ENCODE measurements at places on chromosomes 6 and 20. TPM values are rescaled to one million over a fixed set of nuclear protein-coding genes. Genes with fewer than 3 reads are reported as not detected.

DNA sequence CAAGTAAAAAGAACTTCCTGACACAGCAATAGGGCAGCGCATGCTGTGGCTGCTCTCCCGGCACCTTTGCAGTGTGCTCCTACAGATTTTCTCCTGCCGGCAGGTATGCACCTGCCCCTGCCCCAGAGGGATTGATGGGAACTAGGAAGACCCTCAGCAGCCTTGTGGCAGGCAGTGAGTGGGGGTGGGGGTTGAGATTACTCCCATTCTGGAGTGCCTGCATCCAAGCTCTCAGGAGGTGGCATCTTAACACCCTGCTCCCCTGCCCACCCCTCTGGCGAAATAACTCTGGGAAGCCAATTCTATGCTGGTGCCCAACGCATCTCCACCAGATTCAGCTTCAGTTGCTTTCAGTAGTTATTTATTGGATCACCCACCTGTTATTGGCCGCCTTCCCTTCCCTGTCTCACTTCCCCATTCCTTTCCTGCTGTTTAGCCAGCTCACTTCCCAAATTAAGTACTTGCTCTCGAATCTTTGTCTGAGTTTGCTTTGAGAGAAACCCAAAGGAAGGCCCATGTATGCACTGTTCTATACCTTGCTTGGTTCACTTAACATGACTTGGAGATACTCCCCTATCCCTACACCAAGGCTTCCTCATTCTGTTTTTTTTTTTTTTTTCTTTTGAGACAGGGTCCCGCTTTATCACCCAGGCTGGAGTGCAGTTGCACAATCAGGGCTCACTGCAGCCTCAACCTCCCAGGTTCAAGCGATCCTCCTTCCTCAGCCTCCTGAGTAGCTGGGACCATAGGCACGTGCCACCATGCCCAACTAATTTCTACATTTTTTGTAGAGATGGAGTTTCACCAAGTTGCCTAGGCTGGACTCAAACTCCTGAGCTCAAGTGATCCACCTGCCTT, 29.3 kb upstream of the SLC23A2 start:
- no peak for DNase-seq
- H3K36me3 ChIP-seq: no peaks in the 10 kb centered on the region
- no peak overlapping the region for H3K4me3 ChIP-seq
- H3K27ac ChIP-seq: no peak overlapping the region
- no peaks in the 10 kb centered on the region for H3K4me1 ChIP-seq

DNA sequence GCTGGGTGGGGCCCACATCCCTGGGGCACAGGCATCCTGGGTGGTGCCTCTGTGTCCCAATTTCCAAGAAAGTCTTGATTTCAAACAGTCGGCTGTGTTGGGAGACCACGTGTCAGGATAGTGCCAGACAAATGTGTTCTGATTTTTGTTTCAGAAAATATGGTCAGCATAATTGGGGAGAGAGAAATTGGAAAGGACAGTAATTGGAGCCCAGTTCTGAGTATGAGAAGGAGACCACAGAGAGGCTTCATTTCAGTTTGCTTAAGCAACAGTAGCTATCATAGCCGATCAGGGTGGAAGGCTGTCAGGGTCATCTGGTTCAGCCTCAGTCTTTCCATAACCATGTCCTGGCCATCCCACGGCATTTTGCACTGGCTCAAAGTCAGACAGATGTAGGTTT, 220.7 kb downstream of the CDC5L start:
- H3K4me3 ChIP-seq: no peak overlapping the region
- H3K27me3 ChIP-seq: no peaks in the 10 kb centered on the region
- H3K4me1 ChIP-seq: no peaks in the 10 kb centered on the region
- no peak overlapping the region for H3K27ac ChIP-seq
- DNase-seq: no peak
- no peaks in the 10 kb centered on the region for H3K36me3 ChIP-seq

DNA sequence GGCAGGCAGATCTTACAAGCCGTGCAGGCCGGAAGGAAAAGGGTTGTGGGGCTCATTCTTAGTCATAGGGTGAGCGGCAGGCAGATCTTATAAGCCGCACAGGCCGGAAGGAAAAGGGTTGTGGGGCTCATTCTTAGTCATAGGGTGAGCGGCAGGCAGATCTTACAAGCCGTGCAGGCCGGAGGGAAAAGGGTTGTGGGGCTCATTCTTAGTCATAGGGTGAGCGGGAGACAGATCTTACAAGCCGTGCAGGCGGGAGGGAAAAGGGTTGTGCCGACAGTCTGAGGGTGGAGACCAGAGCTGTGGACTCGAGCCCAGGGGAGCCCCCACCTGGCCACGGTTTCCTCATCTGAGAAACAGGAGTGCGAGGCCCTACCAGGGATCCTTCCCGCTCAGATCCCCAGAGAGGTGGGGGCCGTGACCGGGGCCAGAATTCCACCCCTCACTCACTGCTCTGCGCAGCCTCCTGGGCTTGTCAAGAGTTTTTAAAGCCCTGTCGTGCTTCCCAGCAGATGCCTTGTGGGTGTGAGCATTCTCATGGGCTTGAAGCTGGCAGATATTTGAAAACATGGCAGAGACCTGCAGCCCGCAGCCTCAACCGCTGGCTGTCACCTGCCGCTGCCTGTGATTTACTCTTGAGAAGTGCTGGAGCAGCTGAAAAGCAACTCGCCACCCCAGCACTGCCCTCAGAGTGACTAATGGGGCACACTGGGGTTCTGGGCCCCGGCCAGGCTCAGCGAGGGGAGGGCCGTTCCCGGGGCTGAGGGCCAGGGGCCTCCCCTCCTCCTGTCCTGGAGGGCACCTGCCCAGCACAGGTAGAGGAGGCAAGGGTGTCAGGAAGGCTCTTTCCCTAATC, 31.9 kb downstream of the NTSR1 start:
- no peak for DNase-seq
- H3K4me3 ChIP-seq: no peak overlapping the region
- no peaks in the 10 kb centered on the region for H3K4me1 ChIP-seq
- H3K27me3 ChIP-seq: no peaks in the 10 kb centered on the region
- H3K36me3 ChIP-seq: no peaks in the 10 kb centered on the region

The FUT9 gene
- 1.6 TPM for total RNA-seq

GRCh38 chr20:48687117-48687800, 140.5 kb downstream of the PREX1 start:
- H3K36me3 ChIP-seq: peaks cover 5% of the 10 kb centered on the region
- no peak overlapping the region for H3K4me3 ChIP-seq
- H3K4me1 ChIP-seq: peaks cover 6% of the 10 kb centered on the region
- H3K27me3 ChIP-seq: no peaks in the 10 kb centered on the region
- no peak overlapping the region for H3K27ac ChIP-seq

GRCh38 chr20:13455713-13456112, 183.0 kb downstream of the TASP1 start:
- H3K4me1 ChIP-seq: no peaks in the 10 kb centered on the region
- H3K27me3 ChIP-seq: no peaks in the 10 kb centered on the region
- H3K36me3 ChIP-seq: peaks cover 6% of the 10 kb centered on the region
- DNase-seq: no peak

The HSPA1L gene
- 1.6 TPM for total RNA-seq

DNA sequence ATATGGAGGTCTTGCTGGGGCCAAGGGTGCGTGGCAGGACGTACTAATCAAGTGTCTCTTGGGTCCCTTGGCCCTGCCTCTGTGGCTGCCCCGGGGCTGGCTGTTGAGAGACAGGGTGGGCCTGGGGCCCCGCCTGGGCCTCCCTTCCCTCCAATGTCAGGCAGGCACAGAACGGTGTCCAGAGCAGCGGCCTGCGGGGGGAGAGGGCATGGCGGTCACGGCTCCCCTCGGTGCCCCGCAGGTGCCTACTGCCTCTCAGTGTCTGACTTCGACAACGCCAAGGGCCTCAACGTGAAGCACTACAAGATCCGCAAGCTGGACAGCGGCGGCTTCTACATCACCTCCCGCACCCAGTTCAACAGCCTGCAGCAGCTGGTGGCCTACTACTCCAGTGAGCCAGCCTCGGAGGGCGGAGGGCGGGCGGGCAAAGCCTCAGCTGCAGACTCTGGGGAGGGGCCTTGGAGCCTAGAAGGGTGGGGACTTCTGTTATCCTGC, 50.0 kb downstream of the SRC start:
- no peaks in the 10 kb centered on the region for H3K27me3 ChIP-seq
- no peak overlapping the region for H3K27ac ChIP-seq
- H3K36me3 ChIP-seq: no peaks in the 10 kb centered on the region
- DNase-seq: peak; percentile 88

GRCh38 chr6:15484821-15485220, 178.0 kb downstream of the DTNBP1 start:
- H3K27ac ChIP-seq: no peak overlapping the region
- peaks cover 34% of the 10 kb centered on the region for H3K36me3 ChIP-seq
- no peak for DNase-seq
- H3K4me1 ChIP-seq: peaks cover 13% of the 10 kb centered on the region
- no peak overlapping the region for H3K4me3 ChIP-seq
- H3K27me3 ChIP-seq: no peaks in the 10 kb centered on the region

The XKR7 gene
- 1.5 TPM for total RNA-seq

Data from H9 (cell line).